ENCODE measurements at places on chromosomes 6 and 20.
A peak's percentile ranks its signal among the peaks of the same experiment; 100 is the strongest.

DNA sequence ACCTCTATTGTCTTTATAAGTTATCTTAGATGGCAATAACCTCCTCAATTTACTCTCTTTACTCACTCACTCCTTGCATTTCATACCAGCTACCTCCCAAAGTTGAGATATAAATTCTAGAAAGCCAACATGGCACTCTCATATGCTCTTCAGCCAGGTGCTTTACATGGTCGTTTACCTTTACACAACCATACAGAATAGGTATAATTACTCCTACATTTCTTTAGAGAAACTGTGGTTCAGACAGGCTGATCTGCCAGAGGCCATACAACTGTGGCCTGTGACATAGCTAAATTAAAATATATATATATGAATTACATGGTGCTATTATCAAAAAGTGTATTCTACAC, 45.7 kb downstream of the HBS1L start:
- no peak for DNase-seq

DNA sequence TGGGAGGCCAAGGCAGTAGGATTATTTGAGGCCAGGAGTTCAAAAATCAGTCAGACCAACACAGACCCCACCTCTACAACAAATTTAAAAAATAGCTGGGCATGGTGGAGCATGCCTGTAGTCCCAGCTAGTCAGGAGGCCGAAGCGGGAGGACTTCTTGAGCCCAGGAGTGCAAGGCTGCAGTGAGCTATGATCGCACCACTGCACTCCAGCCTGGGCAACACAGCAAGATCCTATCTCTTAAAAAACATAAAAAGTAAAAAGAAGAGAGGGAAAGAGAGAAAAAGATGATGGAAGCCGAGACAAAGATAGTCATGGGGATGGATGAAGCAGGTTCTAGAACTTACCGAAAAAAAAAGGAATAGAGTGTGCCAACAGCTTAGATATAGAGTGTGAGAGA, 25.8 kb upstream of the RPP40 start:
- DNase-seq = no peak

- peak; percentile 53 for DNase-seq
Measured at GRCh38 chr6:32439602-32440214, at the start of gene HLA-DRA. Gene HLA-DRA, plus strand, starts transcription at chr6:32439887. Its CDS starts 64 bp downstream, at chr6:32439951.

GRCh38 chr20:35008411-35009342, 53.0 kb downstream of the MYH7B start:
- DNase-seq = no peak

- DNase-seq = no peak
Measured at GRCh38 chr6:137699031-137699683, 167.9 kb upstream of the TNFAIP3 start.

- DNase-seq = no peak
Measured at GRCh38 chr6:31053873-31054272, 43.6 kb downstream of the MUC22 start.

All from SW 1271 (cell line).